ENCODE measurements at places on chromosomes 3 and 15.

GRCh38 chr15:74318376-74319137 lies 48.9 kb downstream of the CYP11A1 start:
- DNase-seq, result peak; percentile 79

- DNase-seq, result no peak
Observed at GRCh38 chr15:74808078-74808839, 4.4 kb upstream of the LMAN1L start.

DNA sequence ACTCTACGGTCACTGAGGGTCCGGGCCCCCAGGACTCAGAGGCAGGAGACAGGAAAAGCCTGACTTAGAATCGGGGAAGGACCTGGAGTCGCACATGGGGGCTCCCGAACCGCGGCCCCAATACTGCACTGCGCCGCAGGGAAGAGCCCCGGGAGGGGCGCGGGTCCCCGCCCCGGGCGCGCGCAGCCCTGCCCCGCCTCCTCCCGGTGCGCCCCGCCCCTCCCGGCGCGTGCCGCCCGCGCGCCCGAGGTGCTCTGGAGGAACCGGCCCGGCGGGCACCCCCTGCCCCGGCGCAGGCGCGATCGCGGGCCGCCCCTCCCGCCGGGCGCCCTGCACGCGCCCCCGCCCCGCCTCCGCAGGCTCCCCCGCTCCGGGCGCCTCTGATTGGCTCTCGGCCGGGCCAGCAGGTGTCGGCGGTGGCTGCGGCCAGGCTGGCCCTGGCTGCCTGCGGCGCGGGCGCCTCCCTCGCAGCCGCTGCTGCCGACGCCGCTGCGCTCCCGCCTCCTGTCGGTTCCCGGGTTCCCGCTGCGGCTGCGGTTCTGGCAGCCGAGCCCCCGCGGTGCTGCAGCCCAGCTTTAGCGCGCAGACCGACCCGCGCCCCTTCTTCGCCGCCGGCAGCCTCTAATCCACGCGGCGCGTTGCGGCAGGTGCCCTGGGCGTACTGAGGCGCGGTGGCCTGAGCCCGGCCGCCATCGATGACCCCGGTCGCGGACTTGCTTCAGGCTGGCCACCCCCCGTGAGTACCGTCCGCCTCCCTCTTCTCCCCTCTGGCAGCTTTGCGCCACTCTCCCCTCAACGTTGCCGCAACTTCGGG lies at the start of gene MYRIP:
Gene MYRIP, plus strand, starts transcription at position 429 of the 814 bp plus-strand sequence. CDS start 91,208 bp downstream, outside the sequence.
- DNase-seq, result peak; percentile 87

- peak; percentile 92 for DNase-seq
Observed at GRCh38 chr15:66841953-66842681, 140.1 kb downstream of the SMAD6 start.

DNA sequence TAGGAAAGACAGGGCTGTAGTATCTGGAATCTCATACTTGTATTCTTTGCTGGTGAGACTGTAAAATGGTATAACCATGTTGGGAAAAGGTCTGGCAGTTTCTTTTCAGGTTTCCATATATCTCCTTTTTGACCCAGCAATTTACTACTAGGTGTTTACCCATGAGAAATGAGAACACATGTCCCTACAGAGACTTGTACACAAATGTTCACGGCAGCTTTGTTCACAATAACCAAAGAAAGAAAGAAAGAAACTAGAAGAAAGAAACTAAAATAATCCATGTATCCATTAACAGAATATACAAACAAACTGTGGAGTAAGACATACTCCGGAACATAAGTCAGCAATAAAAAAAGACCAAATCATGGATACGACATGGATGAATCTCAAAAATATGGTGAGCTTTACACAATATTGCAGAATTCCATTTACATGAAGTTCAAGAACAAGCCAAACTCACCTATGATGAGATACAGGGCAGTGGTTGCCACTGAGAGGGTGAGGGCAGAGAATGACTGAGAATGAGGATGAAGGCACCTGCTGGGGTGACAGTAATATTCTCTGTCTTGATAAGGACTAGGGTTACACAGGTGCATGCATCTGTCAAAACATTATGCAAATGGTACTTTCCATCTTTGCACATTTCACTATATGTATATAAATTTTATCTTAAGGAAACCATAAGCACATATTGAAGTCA lies 2.7 kb downstream of the RFTN1 start:
- no peak for DNase-seq

GRCh38 chr15:67307889-67308597 lies 53.5 kb downstream of the IQCH start:
- DNase-seq, result peak; percentile 47
